ENCODE measurements at places on chromosomes 4 and X.

GRCh38 chr4:148258535-148258934, 183.7 kb downstream of the NR3C2 start:
- no peak for DNase-seq

- no peak for DNase-seq
These were observed 10.9 kb upstream of the TMPRSS11D start for GRCh38 chr4:67894659-67895058.

DNA sequence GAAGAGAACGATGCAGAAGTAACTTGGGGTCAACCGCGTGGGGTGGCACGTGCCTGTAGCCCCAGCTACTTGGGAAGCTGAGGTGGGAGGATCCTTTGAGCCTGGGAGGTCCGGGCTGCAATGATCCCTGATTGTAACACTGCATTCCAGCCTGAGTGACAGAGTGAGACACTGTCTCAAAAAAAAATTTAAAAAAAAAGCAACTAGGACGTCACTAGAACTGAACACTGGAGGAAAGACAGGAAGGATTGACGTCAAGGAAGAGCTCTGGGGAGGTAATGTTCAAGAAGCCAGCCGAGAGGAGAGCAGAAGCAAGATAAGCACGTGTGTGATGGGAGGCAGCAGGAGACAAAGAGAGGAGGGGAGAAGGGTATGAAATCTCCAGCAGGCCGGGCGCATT, 28.7 kb downstream of the S100G start:
- DNase-seq = no peak

DNA sequence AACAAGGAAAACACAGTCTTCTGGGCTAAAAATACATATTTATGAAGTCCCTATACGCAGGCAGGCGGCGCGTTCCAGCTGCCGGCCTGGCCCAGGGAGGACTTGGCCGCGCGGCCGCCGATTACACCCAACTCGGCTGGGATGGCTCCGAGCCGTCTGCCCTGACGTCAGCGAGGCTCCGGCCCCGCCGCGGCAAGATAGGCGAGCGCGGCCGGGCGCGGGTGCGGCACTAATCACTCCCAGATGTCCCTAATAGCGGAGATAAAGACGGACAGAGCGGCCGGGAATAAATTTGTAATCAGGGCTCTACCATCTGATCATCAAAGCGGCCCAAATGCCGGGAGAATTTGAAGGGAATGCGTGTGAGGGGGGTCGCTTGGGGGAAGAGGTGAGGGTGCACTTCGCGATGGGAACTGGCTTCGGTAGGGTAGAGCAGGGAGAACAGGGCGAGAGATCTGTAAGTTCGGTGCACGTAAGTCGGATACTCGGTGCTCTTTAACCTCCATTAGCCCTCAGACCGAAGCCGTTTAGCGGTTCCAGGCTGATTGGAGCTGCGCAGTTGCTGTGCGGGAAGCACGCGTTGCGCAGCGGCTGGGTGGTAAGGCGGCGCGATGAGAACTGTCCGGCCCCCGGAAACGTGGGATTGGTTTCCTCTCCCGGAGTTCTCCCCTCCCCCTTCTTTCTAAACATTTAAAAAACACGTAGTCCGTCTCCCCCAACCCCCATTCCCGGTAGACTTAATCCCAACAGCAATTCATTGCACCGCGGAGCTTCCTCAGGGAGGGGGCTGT, 7.7 kb downstream of the HAND2 start:
- DNase-seq = peak; percentile 77

DNA sequence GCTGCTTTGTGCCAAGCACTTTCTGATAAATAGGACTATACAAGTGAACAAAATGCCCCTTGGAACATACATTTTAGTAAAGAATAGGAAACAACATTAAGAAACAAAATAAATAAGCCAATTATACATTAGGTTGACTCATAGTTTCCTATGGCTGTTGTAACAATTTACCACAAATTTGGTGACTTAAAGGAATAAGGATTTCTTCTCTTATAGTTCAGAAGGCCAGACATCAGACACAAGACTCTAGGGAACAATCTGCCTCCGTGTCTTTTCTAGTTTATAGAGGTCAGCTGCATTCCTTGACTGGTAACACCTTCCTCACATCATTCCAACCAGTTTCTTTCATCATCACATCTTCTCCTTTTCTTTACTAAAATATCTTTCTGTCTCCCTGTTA, 235.9 kb upstream of the PCDH18 start:
- peak; percentile 31 for DNase-seq

DNA sequence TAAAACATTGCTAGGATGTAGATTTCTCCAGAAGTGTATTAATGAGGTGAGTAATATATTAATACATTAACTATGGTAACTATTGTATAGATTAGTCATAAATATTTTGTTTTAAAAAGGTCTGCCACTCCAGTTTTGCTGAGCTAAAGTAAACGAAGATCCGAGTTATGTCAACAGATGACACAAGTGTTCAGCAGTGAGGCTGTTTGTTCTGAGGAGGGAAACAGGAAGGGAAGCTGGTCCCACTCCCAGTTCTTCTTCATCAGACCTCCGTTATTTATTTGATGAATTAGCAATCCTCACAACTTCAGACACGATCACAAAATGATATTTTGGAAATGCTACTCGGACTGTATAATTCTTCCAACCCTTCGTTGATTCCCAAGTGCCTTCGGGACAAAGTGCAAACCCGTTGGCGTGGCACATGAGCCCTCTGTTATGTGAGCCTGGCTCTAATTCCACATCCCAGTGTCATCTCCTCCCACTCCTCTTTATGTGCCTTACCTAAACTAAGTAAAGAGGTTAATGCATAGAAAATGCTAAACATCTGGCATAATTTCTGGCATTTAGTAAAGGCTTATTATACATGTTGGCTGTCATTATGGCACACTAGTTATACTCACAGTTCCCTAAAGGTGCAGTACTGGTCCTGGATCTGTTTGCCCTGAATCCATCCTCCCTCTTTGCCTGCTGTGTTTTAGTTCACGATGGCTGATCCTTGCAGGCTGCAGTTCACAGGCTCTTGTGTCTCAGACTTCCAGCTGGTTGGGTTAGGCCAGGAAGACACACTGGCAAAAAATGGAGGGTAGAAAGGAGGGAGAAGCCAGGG, 190.6 kb upstream of the LNX1 start:
- DNase-seq = peak; percentile 77

DNA sequence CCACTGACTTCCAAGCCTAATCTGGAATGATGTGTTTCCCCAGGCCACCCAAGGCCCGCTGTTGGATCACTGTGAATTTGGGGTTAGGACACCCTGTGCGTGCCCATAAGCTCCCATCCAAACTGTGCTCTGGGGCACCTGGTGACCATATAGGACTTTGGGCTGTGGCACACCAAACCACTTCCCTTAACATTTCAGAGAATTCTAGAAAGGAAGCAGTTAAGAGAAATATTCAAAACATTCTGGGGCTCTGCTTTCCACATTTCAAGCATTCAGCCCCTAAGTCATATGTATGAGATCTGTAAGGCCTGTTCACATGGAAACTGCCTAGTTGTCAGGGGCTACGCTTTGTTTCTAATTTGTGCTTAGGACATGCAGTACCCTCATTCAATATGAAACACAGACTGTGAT, 14.4 kb downstream of the VGLL1 start:
- no peak for DNase-seq

GRCh38 chrX:69153060-69153730, 12.1 kb downstream of the PJA1 start:
- peak; percentile 47 for DNase-seq

- no peak for DNase-seq
These were observed 10.4 kb downstream of the CSTF2 start for GRCh38 chrX:100830547-100830946.

- DNase-seq = no peak
These were observed 17.8 kb upstream of the SPRY1 start for GRCh38 chr4:123378794-123379193.

- no peak for DNase-seq
These were observed 2329.9 kb downstream of the ARAP2 start for GRCh38 chr4:33914386-33914785.

DNA sequence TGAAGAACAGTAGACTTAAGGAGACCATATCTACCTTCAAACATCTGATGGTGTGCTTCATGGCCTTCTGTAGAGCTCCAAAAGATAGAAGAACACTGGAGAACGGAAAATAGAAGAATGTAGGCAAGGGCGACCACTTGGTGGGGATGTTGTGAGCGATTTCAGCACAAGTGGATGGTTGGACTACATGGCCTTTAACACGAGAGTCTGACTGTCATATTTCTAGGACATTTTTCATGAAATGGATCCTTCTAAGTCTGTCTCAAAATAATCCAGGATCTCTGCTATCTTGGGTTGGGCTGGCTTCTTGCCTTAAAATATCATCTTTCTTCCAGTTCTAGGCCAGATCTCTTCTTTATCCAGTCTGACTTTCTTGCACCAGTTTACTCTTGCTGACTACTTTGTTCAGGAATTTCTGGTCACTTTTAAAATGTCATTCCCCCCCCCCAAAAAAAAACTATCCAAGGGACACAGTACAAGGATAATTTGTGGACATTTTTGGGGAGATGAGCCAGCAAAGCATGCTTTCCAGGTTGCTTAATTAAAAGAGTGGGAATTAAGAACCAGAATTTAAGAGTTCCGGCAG, 1.2 kb upstream of the MID1IP1 start:
- DNase-seq = peak; percentile 62

DNA sequence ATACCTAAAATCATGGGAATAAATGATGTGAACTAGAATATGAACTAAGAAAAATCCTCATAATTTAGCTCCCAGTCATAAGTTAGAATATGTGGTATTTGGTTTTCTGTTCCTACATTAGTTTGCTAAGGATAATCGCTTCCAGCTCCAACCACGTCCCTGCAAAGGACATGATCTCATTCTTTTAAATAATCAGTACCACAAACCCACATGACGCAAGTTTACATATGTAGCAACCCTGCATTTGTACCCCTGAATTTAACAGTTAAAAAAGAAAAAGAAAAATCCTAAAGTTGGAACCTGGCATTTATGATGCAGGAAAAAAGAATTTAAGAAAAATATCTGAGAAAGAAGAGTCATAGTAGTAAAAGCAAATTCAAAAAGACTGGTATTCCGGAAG, 13.3 kb downstream of the UBA6 start:
- peak; percentile 57 for DNase-seq

DNA sequence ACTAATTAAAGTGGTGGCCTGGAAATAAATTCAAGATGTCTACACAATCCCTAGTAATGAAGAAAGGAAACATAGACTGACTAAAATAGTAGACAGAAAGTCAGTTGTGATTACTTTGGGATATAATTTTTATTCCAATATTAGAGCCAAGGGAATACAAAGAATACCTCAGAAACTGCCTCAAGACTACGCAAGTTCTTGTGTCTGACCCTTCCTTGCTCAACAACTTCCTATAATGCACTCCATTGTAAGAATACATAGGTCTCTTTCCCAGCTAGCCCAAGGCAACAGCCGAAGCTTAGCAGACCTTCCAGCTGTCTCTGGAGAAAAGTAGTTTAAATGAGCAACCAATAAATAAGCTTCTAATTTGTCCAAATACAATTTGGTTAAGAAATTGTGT, 315.9 kb downstream of the IQCM start:
- DNase-seq = no peak

DNA sequence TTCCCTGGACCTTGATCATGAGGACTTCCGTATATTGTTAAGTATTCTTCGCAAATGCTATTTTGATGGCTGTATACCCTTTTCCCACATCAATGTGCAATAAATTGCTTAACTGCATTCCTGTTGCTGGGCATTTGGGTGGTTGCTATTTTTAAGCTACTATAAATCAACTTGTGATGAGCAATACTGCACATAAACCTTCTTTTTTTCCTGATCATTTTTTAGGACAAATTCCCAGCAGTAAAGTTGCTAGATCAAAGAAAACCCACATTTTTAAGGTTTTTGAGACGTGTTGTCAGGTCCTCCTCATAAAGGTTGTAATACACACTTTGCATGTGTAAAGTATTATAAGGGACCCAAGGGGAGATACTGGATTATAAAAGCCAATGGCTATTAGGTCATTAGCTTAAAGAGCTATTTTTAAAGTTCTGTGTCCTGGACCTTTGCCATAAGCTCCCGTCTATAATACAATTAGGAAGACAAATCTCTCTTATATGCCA, 35.6 kb downstream of the LIMCH1 start:
- DNase-seq = no peak

DNA sequence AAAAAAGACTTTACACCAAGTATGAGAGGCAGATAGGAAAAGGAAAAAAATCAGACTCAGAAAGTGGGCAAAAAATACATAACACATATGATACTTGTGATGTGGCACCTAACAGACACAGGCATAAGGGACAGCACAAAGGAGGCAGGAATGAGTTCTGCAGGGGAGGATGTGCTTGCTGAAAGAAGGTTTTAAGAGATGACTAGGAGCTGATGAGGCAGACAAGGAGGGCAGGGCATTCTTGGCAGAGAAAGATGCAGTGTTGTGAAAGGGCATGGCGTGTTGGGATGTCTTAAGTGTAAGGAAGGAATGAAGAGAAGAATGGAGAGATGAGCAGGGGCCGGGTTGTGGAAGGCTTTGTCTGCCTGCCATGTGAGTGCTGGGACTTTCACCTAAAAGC, 49.7 kb upstream of the TMEM154 start:
- no peak for DNase-seq

- no peak for DNase-seq
These were observed 44.8 kb downstream of the PPP2R2C start for GRCh38 chr4:6427439-6428090.

DNA sequence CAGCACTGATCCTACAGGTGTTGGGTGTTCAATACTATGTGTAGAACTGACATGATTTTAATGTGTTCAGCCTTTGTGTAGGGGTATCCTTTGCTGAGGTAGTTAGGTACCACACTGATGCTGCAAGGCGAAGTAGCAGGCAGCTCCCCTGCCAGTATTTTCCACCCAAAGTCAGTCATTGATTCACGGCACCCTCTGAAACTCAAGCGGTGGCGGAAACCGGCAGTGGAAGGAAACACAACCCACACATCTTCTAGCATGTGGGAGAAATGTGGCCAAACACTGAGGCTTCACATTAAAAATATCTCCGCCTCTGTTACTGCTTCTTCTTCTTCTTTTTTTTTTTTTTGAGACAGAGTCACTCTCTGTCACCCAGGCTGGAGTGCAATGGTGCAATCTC, 126.3 kb downstream of the AASDH start:
- DNase-seq = no peak

DNA sequence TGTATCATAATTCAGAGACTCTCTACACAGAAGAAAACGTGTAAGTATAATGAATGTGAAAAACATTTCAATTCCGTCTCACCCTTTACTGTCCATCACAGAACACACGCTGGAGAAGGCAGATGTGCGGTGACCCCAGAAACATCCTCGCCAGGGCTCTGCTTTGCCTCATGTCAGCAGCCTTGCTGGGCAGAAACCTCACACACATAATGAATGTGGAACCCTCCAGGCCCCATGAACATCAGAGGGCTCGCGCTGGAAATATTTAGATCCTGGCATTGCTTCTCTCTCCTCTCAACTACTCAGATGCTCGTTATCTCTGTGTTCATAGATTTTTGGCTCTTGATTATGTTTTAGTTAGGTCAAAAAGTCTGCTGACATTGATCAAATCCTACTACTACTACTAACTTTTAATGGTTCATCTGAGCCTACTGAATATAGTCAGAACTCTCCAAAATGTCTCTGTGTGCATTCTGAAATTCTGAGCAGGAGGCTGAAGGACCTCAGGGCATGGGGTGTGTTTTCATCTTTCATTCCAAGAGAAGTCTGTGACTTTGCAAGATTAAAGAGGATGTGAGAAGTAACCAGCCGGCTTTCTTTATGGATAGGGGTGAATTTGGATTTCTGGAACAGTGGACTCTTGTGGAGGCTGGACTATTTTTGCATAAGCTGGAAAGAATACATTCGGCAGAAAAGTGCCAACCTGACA, 27.0 kb downstream of the SMIM43 start:
- no peak for DNase-seq

All from fibroblast of skin of back (primary cell).